ENCODE measurements at places on chromosomes 5 and 9.

DNA sequence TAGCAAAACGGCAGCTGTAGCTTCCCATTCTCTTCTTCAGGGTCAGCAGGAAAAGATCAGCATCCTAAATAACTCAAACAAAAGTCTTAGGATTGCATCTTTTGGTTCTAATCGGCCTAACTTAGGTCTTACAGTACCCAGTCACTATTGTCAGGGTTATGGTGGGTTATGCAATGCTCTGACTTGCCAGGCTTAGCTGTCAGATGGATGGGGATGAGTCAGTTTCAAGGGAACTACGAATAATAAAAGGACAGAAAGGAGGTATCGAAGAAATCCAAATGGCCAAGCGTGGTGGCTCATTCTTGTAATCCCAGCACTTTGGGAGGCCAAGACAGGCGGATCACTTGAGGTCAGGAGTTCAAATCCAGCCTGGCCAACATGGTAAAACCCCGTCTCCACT, 46.5 kb downstream of the PPP1R2B start:
- DNase-seq, result no peak

DNA sequence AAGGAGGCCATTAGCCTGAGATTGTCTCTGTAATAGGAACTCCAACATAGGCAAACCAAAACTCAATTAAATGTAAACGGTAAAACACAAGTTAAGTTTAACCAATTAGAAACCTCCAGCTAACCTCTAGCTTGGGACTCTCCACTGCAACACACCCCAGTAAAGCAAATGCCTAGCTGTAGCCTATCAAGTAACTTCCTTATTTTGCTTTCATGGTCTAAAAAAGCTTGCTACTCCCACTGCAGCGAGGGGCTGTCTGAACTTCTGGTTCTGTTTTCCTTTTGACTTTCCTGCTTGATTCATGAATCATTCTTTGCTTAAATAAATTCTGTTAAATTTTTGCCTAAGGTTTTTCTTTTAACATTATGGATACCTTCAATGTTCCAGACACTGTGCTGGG, 24.4 kb upstream of the C5orf46 start:
- no peak for DNase-seq

DNA sequence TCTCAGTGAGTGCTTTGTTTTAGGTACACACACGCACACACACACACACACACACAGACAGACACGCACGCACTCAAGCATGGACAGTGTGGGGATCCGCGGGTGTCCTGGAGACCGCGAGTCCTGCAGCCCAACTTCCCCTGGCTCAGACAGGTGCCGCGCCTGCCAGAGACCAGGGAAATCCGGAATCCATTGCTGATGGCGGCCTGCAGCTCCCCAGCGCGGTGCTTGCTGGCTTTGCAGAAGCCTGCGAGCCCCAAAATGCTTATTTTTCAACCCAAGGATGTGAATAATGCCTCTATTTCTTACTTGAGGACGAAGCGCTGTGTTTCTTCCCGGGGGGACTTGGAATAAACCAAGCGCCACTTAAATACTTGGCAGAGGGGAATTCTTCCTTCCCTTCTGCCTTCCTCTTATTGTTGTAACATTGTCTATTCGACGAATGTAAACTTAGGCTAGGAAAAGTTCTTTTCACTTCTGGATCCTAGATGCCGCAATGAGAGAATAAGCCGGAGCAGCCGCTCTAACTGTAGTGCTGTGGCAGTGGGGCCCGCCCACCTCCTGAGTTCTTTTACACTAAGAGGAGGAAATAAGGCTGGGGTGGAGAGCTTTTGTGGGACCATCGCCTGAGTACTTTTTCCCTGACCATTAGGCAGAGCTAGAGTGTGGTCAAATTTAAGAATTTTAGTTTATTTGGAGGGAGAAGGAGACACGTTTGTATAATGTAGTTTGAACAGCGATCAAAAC, 802 bp downstream of the ITGA2 start:
- DNase-seq, result no peak

GRCh38 chr5:111680737-111681413, 76.1 kb downstream of the NREP start:
- DNase-seq, result peak; percentile 89

- DNase-seq, result no peak
Observed at GRCh38 chr5:178465861-178466288, 124.3 kb downstream of the COL23A1 start.

- DNase-seq, result no peak
Observed at GRCh38 chr5:97623441-97623840, 440.4 kb upstream of the RIOK2 start.

- DNase-seq, result no peak
Observed at GRCh38 chr9:90140131-90140818, 502.3 kb downstream of the DIRAS2 start.

DNA sequence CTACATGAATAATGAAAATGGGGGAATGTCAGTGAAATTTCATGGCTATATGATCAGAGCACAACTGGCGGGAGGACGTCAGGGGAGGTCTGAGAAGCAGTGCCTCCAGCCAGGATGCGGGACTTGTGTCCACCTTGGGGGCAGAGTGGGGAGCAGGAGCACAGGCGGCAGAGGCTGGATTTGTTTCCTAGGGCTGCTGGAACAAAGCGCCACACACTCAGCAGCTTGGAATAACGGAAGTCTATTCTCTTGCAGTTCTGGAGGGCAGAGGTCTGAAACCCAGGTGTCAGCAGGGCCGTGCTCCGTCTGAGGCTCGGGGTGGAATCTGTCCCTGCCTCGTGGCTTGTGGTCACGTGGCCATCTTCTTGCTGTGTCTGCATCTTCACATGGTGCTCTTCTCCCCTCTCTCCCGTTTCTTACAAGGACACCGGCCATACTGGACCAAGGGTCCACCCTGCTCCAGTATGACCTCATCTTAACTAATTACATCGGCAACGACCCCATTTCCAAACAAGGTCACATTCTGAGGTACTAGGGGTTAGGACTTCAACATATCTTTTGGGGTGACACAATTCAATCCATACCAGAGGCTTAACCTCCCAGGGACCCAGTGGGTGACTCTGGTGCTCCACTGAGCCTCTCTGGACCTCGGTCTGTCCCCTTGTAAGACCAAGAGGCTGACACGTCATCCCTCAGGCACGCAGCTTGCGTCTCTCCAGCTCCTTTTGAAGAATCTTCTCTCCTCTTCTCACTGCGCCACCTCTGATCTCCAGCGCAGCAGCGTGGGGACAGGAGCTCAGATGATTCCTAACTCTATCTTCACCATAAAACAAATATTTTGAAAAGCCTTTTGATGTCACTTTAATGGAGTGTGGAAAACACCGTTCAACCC, 202.5 kb downstream of the CDK5RAP2 start:
- DNase-seq, result no peak

DNA sequence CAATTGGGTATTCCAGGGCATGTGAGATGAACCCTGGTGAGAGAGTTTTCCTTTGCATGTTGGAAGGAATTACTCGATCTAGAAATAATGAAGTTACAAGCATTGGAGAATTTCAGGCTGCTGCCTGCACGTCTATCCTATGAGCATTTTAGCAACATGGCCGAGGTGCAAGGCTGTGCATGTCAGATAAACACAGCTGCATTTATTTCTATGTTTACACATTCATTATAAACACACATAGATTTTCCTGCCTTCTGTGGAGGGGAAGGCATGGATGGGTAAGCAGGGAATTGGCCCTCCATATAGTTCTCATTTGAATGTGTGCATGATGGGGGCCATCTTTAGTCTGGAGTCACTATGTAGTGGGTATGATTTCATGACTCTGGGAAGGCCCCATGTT, 42.3 kb downstream of the AOPEP start:
- no peak for DNase-seq

DNA sequence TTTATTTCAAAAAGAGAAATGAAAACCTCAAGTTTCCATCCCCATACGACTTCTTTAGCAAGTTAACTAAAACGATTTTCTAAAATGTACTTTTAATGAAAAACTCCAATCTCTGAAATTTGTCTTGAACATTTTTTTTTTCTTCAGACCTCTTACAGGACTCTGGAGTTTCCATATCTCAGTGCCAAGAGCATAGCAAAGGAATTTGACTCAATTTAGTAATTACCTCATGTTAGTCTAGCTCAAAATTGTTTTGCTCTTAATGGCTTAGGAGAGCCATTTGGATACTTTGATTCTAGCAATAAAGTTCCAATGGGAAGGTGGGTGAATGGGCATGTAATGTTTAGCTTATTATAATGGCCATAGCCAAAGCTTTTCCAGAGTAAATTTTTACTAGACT, 26.0 kb upstream of the SPATA31D4 start:
- no peak for DNase-seq

DNA sequence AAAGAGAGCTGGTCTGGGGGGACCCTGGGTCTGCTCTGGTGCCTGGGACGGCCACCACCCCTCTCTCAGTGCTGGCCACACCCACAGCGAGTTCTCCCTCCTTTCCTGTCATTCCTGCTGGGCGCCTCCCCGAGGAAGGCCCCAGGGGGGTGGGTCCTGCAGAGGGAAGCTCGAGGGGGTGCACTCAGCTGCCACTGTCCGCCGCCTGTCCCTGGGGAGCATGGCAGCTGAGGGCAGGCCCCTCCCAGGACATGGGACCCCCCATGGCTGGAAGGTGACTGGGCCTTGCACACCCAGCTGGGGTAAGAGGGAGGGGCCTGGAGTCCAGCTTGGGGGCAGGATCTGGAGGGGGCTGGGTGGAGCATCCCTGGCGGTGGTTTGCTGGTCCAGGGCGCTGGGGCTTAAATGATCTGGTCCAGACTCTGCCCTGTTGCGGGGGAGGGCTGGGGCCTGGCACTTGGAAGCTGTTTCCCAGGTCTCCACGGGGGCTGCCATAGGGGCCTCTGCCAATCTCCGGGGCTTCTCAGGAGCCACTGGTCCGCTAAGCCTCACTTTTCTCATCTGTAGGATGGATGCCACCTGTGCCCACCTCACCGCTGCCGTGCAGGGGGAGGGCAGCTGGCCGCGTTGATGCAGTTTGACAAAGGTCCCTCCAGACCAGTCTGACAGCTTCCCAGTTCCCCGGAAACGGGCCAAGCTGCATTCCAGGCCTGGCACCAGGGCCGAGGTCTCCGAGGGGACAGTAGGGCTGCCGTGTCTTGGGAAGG, 6.0 kb upstream of the SLC2A6 start:
- no peak for DNase-seq

DNA sequence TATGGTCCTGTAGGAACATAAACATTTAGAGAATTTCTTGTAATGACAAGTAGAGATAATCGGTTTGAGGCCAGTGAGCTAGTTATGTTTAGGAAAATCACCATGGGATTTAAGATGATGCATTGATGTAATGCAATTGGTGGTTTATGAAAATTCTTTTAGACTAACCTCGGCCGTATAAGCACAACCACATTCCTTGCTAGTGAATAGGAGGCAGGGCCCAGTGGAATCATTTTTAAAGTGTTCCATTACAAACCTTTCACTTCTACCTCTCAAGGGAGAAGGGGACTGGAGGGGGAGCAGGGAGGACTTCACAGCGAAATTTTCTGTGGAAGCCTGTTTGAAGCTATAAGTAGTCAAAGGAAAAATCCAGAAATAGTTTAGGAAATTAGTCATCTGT, 71.8 kb upstream of the NFIL3 start:
- DNase-seq, result peak; percentile 89

DNA sequence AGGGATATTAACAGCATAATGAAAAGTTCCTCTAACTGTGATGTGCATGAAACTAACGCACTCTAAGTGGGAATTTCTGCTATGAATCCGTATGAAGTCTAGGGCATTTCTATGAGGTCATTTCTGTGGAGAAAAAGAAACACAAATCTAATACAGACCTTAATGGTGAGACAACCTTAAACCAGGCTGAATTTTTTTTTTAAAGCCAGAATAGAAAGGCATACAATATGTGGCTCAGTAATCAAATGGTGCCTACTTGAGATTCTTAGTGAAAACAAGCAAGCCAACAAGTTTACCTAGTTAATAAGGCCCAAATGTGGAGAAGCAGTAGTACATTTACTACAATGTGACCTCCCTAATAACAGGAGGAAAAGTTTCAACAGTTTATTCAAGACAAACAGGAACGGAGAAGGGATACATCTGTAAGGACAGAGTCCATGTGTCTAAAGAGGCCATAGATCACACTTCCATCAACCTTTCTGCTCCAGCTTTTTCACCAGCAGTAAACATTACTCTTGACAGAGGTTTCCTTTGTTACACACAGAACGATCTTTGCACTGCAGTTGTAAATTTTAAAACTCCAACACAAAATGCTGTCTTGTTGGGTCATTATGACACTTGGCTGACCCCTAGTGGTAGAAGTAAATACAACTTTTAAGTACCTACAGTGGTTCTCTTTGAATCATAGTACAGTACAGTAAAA, 26.2 kb downstream of the CARNMT1 start:
- peak; percentile 80 for DNase-seq

GRCh38 chr5:149990518-149991376, 9.7 kb downstream of the TIGD6 start:
- DNase-seq, result no peak

GRCh38 chr5:91053741-91054025, 329.4 kb downstream of the ARRDC3 start:
- DNase-seq, result no peak

DNA sequence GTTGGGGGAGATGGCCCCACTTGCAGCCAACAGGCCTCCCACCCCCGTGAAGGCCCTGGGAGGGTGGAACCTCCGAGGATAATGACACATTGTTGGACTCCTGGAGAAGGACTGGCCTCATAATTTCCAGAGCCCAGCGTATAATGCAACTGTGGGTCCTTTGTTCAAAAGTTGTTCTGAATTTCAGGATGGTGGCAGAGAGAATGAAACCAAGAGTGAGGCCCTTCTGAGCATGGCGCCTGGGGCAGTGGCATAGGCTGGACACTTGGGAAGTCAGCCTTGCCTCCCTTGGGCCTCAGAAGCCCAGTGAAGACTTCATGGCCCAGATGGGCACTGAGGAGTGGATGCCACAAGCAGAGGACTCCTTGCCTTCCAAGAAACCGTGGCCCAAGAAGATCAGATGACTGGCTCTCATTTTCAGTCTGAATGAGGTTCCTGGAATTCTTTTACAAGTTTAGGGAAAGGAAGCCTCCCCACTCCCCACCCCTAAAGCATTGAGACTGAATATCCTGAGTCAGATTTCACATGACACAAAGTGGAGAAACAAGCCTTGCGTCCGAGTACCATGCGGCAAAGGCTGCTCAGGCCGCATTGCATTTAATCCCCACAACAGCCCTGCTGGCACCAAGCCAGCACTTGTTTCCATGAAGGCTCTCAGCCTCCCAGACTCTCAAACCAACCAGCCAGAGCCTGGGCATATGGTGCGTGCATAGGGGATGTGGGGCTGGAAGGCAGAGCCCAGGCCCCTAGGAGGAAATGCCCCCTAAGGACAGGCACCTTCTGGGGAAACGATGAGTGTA, 96.7 kb upstream of the SMIM23 start:
- DNase-seq, result no peak

GRCh38 chr9:101126556-101126955, 98.0 kb downstream of the PLPPR1 start:
- no peak for DNase-seq

All from AG09309 (cell line).